ENCODE measurements at places on chromosomes 16 and 17.

DNA sequence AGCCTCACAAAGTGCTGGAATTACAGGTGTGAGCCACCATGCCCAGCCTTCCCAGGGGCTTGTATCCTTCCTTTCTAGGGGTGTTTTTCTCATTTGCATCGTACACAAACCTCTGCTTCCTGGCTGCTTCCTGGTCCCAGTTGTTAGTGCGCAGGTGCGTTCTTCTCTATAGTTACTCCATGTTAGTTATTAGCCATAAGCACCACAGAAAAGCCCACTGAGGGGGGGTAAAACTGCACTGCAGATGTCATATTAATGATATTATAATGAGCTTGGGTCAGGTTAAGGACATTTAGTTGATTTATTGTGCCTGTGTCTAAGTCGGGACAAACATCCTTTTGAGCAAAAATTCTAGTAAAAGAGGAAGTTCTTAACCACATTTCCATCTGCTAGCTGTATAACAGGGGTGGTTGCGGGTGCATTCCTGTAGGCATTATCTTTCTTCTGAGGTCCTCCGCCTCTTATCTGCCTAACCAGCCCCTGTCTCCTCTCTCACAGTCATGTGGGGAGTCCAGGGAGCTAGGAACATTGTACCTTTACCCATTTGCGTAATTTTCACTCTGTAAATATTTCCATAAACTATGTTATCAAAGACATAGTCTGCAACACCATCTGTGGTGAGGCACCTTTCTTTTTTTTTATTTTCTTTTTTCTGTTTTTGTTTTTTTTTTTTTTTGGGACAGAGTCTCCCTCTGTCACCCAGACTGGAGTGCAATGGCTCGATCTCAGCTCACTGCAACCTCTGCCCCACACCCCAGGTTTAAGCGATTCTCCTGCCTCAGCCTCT, 23.6 kb upstream of the ATF7IP2 start:
- no peak for DNase-seq

DNA sequence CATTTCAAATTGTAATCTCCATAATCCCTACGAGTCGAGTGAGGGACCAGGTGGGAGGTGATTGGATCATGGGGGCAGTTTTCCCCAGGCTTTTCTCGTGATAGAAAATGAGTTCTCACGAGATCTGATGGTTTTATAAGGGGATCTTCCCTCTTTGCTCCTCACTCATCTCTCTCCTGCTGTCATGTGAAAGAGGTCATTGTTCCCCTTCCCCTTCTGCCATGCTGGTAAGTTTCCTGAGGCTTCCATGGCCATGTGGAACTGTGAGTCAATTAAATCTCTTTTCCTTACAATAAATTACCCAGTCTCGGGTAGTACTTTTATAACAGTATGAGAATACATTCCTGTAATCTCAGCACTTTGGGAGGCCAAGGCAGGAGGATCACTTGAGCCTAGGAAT, 76.7 kb upstream of the MARCHF10 start:
- no peak for DNase-seq

- peak; percentile 79 for DNase-seq
Measured at GRCh38 chr16:2874912-2875362, 8.1 kb upstream of the FLYWCH2 start.

DNA sequence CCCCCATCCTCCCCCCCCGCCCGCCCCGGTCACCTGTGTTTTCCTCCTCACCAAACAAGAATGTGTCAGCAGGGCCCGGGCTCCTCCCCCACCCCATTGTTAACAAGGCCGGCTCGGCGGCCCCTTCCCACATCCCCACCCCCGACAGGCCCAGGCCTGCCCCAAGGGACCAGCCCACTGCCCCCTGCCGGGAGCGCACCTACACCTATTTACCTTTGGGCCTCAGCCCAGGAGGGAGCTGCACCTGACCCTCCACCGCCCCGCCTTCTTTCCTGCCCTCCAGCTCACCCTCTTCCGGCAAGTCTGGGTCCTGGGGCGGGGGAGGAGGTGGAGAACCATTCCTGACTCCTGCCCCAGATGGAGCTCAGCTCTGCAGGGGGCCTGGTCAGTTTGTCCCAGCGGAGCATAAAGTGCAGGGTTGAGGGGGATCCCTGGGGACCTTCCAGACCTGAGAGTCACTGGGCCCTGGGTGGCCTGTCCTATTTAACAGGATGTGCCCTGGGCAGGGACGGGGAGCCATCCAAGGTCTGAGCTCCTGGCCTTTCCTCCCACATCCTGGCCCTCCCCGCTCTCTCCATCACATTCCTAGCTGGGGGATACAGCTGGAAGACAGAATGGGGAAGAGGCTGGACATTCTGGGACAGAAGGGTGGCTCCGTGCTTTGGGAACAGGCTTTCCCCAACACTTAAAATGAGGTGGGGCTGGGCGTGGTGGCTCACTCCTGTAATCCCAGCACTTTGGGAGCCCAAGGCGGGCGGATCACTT, 8.3 kb downstream of the FOXJ1 start:
- no peak for DNase-seq

DNA sequence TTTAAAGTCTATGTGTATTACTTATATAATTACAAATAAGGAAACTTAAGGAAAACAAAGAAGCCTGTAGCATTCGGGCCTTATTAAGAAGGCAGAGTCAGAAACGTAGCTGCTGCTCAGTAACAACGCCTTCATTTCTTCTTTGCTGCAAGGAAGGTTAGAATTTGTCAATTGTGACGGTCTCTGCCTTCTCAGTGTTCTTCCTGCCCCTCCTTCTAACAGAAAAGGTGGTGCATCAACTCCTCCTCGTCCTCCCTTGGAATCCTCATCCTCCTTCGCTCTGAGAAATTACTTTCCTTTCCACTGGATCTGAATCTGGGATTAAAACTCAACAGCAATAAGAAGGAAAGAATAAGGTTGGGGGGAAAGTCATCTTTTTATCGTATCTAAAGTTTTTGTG, 63.0 kb downstream of the VPS53 start:
- no peak for DNase-seq

DNA sequence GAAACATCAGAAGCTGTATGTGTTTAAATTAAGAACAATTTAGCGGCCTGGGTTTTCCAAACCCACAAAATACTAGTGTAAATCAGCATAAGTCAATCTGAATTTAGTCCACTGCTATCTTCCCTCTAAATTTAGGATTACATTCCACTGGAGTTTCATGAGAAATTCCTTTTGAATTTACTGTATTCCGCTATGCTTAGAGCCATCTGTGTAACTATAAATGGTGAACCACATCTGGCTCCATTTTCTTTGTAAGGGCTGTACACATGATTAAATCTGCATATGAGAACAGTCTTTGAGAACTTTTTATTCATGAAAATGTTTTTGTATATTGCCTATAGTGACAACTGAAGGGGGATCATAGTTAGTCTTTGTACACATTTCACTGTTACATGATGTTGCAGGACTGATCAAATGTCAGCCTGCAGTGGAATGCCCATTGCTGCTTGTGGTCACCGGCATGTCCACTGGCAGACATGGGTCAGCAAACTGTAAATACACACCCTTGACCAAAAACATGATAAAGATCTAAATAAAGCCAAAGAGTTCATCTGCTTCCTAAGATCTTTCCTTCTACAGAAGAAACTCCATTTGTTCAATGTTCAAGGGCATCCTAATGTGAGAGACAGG, 36.8 kb downstream of the RPGRIP1L start:
- DNase-seq = no peak

DNA sequence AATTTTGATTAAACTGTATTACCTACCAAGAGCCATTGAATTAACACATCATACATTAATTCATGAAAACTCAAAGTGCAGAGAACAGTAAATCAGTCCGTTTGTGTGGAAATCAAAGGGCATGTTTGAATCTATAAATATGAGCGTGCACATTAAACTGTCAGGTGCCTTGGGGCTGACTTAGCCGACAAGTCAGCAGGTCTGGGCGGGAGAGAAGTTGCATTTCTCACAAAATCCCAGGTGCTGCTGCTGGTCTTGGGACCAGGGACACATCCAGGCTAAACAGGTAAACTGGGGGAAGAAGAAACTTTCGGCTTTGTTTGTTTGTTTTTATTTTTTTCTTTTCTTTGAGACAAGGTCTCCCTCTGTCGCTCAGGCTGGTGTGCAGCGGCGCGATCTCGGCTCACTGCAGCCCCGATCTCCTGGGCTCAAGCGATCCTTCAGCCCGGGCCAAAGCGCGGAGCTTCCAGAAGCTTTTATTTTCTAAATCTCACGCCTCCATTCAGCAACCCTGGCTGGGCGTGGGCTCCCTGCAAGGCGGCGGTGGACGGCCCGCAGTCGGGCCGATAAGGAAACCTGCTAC, 213.9 kb downstream of the MRTFB start:
- DNase-seq = no peak

- DNase-seq = no peak
Measured at GRCh38 chr17:75762513-75763268, 2.3 kb downstream of the GALK1 start.

- DNase-seq = no peak
Measured at GRCh38 chr16:17251496-17251895, 219.3 kb downstream of the XYLT1 start.

DNA sequence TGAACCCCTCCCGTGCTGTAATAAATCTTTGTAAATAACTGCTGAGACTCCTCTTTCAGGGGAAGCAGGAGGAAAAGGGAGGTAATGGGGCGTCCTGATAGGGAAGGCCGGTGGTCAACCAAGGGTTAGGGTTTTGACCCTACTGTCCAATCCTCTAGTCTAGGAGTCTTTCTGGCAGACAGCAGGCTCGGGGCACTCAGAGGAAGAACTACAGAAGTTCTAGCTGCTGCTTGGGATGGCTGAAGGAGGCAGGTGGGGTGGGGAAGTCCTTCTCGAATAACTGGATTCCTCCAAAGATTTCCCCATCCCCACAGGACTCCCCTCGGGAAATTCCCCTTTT, 387 bp upstream of the STARD3 start:
- no peak for DNase-seq

Data from T-helper 2 cell (primary cell).